ENCODE measurements at places on chromosomes 1 and 21.
A peak's percentile ranks its signal among the peaks of the same experiment; 100 is the strongest.

DNA sequence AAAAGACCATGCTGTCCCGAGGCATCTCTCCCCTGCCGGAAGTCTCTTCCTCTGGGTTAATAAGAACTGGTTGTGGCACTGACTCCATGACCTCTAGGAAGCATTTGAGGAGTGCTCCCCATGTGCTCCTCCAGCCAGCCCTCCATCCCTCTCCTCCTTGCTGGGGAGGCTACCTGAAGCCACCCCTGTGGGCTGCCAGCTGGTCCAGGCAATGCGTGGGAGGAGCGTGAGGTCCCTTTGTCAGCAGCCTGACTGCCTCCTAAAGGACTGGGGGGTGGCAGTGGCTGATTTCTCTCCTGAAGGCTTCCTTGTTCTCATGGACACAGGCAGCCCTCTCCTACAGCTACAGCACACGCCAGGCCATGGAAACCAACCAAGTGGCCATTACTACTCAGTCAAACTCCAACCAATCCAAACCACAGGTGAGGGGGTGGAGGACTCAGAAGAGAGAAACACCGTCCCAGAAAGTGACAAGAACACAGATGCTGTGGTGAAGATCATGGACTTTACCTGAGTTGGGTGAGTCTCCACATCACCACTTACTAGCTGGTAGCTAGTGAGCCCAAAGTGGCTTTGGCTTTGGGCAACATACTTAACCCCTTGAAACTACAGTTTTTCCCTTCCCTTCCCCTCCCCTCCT lies 35.2 kb downstream of the NENF start:
- no peak for DNase-seq

DNA sequence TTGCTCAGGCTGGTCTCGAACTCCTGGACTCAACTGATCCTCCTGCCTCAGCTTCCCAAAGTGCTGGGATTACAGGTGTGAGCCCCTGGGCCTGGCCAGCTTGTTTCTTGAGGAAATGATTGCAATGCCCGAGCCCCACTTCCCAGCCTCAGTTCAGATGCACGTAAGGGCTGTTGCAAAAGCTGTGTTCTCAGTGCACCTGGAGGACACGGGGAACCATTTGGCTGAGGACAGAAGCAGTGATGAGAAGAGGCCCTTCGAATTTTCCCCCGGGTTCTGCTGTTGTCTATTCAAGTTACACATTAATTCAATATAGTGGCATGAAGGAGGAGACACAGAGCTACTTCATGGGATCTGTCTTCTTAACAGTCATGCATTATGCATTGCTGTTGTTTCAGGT lies 78.8 kb upstream of the WDR26 start:
- no peak for DNase-seq

DNA sequence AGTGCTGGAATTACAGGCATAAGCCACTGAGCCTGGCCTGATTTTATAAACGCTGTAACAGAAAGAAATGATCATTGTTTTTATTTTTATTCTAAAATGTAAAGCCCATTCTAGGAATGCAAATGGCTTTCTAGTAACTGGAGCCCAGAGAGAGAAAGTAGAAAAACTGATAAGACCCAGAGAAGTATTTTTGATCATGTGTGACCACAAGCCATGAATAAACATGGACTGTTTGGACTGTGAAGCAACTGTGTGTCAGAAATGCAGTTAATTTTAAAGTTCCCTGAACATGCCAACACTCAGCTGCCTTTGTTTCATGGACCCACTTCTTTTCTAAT lies 39.7 kb downstream of the EIF2B3 start:
- DNase-seq = no peak

GRCh38 chr1:64823691-64824476 lies 79.0 kb downstream of the RAVER2 start:
- DNase-seq = peak; percentile 33

DNA sequence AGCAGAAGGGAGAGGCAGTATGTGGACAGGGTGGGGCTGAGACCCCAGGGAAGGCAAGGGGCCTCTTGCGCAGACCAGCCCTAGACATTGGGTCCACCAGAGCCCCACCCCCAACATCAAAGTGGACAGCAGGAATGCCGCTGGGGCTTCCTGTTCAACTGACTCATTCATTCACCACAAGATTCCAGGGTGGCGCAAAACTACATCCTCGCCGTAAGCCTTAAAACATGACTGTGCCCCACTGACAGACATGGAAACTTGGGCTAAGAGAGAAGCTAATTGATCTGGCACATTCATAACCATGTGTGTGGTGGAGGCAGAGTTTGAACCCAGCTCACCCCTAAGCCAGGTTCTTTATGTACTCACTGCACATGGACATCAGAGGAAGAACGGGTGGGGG lies 14.0 kb downstream of the COL16A1 start:
- no peak for DNase-seq

DNA sequence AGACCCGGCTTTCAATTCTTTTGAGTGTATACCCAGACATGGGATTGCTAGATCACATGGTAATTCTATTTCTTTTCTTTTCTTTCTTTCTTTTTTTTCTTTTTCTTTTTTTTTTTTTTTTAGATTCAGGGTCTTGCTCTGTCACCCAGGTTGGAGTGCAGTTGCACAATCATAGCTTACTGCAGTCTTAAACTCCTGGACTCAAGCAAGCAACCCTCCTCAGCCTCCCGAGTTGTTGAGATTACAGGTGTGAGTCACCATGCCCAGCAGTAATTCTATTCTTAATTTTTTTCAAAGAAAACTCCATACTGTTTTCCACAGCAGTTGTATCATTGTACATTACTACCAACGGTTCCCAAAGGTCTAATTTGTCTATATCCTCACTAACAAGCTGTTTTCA lies 13.5 kb upstream of the RNF186 start:
- DNase-seq = no peak

- no peak for DNase-seq
These were observed 97.2 kb downstream of the VPS13D start for GRCh38 chr1:12326986-12327385.

DNA sequence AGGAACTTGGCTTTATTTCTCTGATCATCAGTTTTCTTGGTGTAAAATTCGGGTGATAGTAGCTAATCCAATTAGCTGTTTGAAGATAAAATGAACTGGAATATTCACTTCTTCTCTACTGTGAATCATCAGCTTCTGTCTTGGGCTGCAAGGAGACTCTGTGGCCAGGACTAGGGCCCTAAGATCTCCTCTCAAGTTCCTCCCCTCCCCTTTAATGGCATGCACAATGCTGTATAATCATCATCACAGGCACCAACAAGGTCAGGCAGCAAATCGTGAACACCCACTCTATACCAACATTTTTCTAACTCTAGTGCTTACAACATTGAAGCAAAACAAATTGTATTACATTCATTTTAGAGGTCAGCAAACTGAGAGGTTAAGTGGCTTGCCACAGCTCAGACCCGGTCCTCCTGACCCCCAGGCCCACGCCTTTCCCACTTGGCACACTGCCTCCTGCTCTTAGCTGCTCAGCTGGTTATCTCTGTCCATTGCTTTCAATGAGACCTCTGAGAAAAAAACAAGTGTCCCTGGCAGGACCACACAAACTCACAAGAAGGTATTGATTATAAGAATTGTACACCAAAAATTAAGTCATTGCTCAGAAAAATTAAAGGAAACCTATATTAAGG lies 31.8 kb downstream of the LRRC52 start:
- no peak for DNase-seq

GRCh38 chr1:163836481-163836880 lies 514.7 kb downstream of the NUF2 start:
- no peak for DNase-seq

DNA sequence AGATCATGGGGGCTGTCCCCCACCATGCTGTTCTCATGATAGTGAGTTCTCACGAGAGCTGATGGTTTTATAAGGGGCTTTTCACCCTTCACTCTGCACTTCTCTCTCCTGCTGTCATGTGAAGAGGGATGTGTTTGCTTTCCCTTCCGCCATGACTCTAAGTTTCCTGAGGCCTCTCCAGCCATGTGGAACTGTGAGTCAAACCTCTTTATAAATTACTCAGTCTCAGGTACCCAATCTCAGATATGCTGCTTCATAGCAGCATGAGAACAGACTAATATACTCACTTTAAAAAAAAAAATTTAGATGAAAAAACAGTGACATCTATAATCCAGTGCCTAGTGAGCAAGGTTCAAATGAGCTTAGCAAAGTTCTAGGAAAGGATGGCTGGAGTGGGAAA lies 135.1 kb upstream of the RAB4A start:
- DNase-seq = no peak

- no peak for DNase-seq
These were observed 44.8 kb upstream of the SOD1 start for GRCh38 chr21:31614705-31615104.

- DNase-seq = no peak
These were observed 32.0 kb downstream of the PLXNA2 start for GRCh38 chr1:208211921-208212843.

GRCh38 chr1:69845655-69846054 lies 277.9 kb downstream of the LRRC7 start:
- DNase-seq = no peak

DNA sequence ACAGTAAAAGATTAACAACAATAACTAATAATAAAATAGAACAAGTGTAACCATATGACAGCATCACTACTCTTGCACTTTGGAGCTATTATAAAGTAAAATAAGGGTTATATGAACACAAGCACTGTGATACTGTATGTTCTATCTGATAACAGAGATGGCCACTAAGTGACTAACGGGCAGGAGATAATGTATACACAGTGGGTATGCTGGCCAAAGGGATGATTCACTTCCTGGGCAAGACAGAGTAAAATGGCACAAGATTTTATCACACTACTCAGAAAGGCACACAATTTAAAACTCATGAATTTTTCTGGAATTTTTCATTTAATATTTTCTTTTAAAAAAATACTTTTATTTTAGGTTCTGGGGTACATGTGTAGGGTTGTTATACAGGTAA lies 12.3 kb downstream of the SLC9C2 start:
- no peak for DNase-seq

DNA sequence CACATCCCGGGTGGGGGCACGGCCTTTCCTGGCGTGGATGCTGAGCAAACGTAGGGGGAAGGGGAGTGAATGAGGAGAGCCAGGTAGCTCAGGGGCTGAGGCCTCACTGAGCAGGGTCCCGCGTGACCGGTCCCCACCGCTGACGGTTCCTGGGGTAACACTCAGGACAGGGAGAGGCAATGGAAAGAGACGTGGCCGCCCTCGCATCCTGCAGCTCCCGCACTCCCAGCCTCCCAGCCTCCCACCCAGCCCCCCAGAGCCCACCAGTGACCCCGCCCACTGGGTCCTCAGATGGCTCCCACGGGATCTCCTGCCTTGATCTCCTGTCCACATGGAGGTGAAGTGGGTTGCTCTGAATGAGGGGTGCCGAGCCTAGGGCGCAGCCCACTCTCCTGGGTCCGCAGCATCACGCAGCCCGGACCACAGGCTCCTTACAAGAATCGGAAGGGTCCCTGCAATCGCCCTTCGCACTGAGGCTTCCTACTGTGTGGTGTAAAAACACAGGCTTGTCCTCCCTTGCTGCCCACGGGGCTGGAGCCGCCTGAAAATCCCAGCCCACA lies 2.4 kb downstream of the TSPEAR start:
- DNase-seq = no peak

- no peak for DNase-seq
These were observed 45.3 kb downstream of the PKP1 start for GRCh38 chr1:201328576-201328975.

GRCh38 chr1:55572878-55573734 lies 357.9 kb upstream of the USP24 start:
- DNase-seq = no peak
